ENCODE measurements at places on chromosomes 6 and 20.

- DNase-seq = no peak
These were observed 50.2 kb downstream of the PLN start for GRCh38 chr6:118598324-118598723.

- DNase-seq = no peak
These were observed 170.4 kb downstream of the DHX35 start for GRCh38 chr20:39132511-39132910.

DNA sequence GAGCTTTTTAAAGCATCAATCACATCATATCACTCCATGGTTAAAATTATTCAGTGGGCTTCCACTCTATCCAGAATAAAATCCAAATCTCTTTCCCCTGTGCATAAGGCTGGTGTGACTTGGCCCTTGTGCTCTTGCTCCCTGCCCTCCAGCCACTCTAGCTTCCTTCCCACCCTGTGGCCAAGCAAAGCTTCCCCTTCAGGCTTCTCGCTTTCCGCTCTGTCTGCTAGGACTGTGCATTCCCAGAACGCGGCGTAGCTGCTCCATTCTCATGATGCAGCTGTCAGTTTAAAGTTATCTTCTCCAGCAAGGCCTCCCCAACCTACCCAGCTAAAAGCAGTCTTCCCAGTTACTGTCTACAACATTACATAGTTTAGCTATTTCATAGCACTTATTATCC lies 19.4 kb upstream of the KCNK16 start:
- DNase-seq = no peak

- no peak for DNase-seq
These were observed 194.9 kb upstream of the ZNF184 start for GRCh38 chr6:27667657-27668441.

DNA sequence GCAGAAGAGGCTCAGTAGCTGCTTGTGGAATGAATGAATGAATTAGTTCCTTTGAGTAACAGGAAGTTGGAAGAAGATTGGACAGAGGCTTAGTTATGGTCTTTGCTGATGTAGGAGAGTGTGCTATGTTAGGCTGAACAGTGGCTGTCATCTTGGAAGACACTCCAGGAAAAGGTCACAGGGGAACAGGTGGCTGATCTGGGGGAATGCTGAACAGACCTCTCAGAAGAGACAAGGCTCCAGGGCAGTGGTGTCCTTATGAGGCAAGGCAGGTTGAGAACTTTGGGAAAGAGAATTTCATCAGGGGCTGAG lies 62.3 kb downstream of the UTRN start:
- no peak for DNase-seq

GRCh38 chr6:26318459-26319404 lies 46.3 kb upstream of the BTN3A2 start:
- DNase-seq = no peak

DNA sequence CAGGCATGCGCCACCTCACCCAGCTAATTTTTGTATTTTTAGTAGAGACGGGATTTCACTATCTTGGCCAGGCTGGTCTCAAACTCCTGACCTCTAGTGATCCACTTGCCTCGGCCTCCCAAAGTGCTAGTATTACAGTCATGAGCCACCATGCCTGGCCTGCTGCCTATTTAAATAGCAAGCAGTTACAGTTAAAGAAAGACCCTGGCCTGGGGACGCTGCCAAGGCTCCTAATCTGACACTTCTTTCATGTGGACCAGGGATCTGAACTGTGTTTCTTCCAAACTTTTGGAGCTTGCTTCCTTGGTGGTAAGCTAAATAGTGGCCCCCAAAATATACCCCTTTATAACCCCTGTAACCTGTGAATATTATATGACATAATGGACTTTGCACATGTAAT lies 15.3 kb downstream of the PPARD start:
- no peak for DNase-seq

DNA sequence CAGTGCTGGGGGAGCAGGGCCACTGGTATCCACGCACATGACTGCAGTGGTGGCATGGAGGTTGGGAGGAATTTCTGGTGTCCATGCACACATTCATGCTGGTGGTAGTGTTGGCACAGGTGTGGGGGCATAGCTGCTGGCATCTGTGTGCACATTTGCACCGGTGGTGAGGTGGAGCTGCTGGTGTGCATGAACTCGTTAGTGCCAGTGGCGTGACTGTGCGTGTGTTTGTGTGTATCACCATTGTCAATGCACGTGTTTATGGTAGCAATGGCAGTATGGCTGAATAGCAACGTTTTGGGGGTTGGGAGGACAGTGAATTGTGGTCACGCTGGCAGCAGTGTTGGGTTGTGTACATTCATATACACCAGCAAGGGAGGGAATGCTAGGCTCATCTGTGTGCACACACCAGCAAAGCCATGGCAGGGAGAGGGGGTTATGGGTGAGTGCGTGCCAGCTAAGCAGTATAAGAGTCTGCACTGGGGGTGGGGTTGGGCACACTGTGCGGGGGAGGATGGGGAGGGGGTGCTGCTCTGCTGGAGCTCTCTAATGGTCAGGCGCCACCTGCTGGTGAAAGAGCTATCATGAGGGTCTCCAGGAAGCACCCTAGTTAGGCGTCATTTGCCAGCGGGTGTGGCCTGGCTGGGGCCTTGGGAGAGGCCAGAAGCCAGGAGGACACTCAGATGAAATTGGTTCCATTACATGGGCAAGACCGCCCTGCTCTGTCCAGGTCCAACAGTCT lies 626.1 kb upstream of the ID4 start:
- DNase-seq = no peak

DNA sequence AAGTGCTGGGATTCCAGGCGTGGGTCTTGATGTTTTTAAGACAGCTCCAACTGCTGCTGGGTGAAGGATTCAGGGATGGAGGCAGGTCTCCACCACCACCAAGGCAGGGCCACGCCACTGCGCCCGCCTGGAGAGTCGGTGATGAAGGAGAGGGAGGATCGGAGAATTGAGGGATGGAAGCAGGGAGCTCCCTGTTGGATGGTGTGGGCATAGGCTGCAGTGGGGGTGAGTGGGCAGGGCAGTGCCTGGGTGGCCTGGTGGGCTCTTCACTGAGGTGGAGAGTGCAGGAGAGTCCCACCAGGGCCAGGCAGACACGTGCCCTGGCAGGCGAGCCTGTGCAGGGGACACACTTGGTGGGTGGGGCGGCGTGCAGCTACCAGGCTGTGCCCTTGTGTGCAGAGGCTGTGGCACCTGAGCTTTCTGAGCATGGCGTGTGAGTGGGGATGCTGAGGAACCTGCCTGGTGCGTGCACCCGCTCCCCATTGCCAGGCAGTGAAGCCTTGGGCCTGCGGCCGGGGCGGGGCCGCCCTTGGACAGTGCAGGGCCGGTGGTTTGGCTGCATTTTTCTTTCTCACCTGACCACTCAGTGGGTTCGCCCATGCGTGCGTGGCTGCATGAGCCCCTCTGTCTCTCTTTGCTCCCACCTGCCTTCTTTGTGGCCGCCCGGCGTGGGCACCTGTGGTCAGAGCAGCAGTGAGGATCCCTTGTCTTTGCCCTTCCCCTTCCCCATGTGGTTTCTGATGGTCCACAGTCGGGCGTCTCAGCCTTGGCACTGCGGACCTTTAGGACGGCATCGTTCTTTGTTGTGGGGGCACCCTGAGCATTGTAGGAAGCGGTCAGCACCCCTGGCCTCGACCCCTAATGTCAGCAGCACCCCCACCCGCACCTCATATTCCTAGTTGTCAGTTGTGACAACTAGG lies 11.3 kb downstream of the RBM38 start:
- DNase-seq = no peak

DNA sequence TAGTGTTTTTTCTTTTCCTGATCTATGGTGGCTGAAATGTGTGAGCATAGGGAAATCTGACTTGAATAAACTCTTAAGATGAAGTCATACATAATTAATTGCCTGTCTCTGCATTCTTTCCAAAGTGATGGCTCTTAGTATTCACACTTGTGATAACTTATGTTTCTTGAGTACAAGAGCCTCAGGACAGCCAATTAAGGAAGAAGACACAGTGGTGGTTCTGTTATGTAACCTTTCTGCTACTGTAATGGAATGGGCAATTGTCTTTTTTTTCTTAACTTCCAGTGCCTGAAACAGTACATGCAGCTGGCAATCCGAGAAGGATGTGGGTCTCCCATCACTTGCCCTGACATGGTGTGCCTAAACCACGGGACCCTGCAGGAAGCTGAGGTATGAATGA lies 40.1 kb downstream of the RNF144B start:
- DNase-seq = no peak
